NCI-H2171 (cell line): ENCODE measurements at places on chromosomes 6 and 20.

- peak; percentile 70 for DNase-seq
Observed at GRCh38 chr6:113857556-113858479, 673 bp downstream of the MARCKS start.

DNA sequence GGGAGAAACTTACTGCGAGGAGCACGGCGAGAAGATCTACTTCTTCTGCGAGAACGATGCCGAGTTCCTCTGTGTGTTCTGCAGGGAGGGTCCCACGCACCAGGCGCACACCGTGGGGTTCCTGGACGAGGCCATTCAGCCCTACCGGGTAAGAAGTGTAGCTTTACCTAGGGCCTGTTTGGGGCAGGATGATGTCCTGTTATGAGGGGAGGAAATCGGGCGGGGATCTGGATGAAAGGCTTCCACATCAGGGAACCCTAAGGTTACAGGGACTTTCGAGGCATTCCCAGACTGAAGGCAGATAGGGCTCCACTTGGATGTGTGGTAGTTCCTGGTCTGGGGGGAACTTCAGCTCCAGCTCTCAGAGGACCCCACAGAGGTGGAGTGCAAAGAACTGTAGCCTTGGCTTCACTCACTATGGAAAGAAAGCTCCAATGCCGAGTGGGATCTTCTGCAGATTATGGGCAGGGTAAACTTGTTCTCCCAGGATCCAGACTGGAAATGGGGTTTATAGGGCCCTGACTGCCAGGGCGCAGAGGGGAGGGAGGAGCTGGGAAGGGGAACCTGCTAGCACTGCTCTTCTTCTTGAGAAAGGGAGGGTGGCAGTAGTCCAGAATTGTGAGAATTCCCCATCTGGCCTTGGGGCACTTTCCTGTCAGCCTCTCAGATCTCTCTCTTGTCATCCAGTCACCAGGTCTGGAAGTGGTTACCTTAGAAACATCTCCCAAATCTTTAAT lies 740 bp downstream of the TRIM15 start:
- DNase-seq = no peak

- DNase-seq = no peak
Observed at GRCh38 chr6:157982102-157982562, 469 bp downstream of the SYNJ2 start.

DNA sequence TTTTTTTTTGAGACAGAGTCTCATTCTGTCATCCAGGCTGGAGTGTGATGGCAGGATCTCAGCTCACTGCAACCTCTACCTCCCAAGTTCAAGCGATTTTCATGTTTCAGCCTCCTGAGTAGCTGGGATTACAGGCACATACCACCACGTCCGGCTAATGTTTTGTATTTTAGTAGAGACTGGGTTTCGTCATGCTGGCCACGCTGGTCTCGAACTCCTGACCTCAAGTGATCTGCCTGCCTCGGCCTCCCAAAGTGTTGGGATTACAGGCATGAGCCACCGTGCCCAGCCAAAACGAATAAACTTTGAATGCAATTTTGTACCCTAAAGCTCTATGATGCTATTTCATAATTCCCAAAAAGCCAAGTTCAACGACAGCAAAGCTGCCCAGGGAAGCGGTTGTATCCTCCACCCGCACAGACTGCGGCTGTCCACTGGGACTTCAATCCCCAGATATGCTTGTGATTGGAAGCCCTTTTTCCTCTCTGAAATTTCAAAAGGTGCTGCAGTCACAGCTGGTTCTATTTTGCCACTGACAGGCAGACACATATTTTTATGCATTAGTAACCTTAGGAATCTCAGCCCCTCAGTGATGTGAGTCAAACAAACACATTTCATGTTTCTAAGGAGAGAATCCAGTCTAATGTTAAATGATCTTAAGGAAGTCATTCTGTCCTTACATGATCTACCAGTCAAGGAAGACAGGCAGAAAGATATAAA lies 8.7 kb upstream of the RAMACL start:
- no peak for DNase-seq

DNA sequence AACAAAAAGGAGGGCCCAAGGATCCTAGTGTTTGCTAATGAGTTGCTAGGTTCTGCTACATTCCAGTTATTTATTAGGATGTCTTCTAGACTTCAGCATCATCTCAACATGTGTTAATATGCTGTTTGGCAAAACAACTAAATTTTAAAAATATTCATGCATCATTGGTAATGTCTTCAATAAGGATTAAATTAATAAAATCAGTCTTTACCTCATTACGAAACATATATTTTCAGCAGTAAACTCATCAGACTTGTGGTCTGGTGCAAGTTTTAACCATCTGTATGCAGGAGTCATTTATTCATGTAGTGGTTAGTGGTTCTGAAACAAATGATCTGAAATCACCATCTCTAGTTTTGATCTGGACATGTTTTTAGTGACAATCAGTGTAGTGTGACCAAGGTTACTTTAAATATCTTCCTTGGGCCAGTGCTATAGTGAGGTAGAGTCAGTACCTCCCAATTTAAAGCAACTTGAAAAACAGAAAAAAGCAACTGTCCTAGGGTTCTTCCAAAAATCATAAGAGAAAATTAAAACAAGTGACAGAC lies 85.0 kb upstream of the KCNK16 start:
- DNase-seq = no peak

- DNase-seq = no peak
Observed at GRCh38 chr6:118318648-118319047, 229.4 kb upstream of the PLN start.

DNA sequence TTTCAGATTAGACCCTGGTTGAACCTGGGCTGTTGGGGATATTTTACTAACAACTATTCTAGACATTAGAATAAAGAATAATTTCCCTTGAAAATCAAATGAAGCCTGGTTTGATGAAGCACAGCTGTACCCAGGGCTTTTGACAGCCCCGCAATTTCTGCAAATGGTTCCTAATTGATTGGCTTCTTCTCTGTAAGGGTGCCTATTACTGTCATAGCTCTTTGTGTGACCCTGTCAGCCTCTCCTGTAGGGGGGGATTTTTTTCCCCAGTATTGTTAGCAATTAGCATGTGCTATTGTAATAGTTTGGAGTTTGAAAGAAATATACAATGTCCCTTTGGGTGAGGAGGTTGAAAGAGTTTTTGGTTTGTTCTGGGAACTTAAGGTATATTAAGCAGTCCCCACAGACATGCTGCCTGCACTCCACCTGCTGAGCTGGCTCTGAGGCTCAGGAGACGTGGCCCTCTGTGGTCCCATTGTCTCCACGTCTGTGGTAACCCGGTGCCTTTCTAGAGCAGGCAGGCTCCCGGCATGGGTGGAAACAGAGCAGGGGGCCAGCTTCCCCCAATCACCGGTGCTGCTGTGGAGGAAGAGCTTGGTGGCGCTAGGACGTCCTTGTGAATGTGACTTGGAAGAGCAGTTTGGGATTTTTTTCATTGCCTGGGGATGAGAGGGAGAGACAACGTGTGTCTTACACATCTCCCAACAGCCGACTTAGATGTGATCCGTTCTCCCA lies 47.3 kb upstream of the CLDN20 start:
- DNase-seq = no peak

DNA sequence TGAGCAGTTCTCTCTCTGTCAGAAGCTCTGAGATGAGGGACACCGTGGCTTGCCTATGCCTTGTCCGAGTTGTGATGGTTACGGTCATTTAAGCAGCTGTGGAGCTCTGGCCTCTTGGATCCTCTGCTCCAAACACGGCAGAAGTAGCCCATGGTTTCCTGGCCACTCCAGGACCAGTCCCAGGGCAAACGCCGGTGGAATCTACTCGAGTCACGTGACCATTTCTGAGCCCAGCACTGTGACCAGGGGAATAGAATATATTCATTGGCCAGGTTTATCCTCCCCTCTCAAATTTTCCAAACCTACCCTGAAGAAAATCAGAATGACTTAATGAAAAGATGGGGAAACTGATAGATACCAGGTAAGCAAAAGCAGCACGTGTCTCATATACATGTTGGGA lies 152.8 kb downstream of the TTLL2 start:
- no peak for DNase-seq

DNA sequence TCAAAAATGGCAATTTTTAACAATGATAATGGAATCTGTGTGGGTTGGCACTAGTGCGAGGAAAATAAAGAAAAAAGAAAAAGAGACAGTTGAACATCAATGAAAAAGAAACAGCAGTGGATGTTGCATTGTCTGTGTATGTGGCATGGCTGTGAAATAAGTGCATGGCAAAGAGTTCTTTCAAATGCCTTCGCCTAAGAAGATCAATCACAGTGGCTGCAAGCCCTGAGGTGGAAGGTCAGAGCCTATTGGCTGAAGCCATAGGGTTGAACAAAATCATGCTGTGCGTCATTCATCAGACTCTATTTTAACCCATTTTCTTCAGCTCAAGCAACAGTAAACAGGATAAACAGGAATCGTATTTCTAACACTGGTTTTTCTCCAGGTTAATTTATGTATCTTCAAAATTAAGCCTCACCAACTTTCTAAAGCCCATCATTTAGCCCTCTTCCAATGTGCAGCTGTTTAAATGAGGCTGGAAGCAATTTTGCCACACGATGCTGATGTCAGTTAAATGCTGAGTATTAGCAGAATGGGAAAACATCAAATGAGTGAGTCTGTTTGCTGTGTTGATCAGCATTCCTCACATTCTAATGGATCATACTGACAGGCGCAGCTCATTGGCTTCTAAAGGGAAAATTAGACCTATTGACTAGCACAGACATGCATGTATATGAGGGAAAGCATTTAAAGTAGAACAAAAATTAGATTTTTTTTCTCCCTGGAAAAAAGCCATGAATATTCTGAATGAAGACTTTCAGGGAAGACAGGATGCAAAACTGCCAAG lies 955.9 kb upstream of the EYS start:
- DNase-seq = no peak

- DNase-seq = no peak
Observed at GRCh38 chr6:128821116-128821515, 61.8 kb upstream of the LAMA2 start.
